Inflammatory macrophage (primary cell): ENCODE measurements at places on chromosomes 5 and 9.

- DNase-seq, result no peak
Measured at GRCh38 chr9:114138552-114138971, 16.8 kb upstream of the COL27A1 start.

GRCh38 chr9:80890124-80890523 lies 799.2 kb downstream of the TLE1 start:
- DNase-seq, result no peak

GRCh38 chr5:82211855-82212572 lies 66.1 kb downstream of the RPS23 start:
- DNase-seq, result no peak

DNA sequence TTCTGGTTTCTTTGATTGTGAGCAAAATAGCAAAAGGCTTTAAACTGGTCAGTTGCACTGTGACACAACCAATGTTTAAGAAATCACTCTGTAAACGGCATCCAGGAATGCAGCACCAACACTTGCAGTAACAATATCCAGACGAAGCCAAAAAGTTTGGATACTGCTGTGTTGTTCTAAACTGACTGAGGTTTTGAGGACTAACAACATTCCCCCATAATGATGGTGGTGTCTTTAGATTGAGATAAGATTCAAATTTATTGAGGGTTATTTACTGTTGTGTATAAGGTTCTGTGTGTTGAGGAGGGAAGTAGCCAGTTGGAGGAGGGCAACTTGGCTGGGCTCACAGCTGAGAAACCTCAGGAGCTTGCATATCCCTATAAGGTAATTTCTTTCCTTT lies 353.6 kb downstream of the BNC2 start:
- no peak for DNase-seq

DNA sequence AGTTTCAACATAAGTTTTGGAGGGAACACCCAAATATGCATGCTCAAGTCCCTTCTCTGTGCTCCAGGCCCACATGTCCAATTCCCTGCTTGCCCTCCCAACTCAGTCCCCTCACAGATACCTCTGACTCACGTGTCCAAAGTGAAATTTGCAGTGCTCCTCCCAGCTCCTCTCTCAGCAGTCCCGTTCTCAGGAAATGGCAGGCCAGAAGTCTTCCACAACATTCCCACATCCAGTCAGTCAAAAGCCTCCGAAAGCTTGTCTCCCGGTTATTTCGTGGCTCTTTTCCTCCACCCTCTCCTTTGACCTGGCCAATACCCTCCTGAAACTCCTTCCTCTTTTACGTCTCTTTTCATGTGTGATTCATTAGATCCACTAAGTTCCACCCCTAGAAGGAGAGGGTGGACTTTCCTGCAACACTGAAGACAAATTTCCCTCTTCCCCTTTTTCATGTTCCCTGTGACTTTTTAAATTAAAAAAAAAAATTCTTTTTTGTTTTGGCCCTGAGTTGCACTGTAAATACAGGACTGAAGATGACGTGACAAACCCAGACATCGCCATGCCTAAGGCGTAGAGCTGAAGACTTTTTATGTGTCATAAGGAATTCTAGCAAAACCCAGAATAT lies 12.8 kb upstream of the MGAT1 start:
- peak; percentile 87 for DNase-seq

GRCh38 chr5:137665678-137666460 lies 70.0 kb downstream of the KLHL3 start:
- peak; percentile 43 for DNase-seq

DNA sequence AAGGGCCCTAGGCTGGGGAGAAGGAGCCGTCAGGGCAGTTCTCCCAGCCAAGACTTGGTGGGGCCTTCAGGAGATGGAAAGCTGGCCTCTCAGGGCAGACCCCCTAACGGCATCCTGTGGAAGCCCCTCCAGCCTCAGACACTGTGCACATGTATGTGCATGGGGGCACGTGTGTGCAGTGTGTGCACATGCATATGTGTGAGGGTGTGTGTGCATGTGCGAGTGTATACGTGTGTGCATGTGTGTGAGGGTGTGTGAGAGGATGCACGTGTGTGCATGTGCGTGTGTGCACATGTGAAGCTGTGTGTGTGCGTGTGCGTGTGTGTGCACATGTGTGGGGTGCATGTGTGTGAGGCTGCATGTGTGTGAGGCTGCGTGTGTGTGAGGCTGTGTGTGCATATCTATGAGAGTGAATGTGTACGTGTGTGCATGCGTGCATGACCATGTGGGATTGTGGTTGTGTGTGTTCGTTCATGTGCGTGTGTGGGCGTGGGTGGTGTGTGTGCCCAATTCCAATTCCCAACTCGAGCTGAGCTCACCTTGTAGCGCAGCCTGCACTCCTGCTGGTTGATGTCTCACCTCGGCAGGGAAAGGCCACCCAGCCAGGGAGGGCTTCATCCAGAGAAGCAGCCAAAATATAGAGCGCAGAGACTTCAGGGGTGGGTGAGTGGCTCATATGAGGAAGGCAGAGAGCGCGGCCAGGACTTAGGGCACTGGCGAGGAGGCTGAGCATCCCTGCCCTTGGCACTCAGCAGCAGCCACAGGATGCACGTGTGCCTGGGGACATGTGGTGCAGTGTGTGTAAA lies 142.7 kb upstream of the PPP1R26 start:
- no peak for DNase-seq

GRCh38 chr5:39497322-39497721 lies 72.5 kb upstream of the DAB2 start:
- no peak for DNase-seq

DNA sequence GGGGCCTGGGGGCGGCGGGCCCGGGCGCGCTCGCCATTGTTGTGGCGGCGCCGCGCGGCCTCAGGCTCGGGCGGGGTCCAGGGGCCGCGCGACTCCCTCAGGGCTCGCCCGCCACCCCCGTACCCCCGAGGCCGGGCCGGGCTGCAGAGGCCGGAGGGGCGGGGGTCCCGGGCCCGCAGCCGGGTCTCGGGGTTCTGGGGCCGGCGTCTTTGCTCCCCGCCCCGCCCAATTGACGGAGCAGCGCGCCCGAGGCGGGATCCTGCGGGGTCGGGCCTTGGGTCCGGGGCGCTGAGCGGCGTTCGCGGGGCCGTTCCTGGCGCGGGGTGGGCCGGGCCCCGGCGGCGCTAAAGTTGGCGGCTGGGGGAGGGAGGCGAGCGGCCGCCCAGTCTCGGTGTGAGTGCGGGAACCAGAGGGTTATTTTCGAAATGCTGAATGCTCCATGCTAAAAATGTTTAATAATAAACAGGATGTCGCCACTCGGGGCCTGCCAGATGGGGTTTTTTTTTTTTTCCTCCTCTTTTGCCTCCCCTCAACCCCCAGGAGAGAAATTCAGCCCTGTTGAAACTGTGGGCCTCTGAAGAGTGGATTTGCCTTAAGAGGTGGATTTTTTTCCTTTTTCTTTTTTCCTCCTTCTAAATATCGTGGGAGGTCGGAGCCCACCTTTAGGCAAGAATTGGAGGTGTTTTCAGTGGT lies 724 bp downstream of the PRRC2B start:
- peak; percentile 46 for DNase-seq

GRCh38 chr9:90521811-90522570 lies 120.6 kb downstream of the DIRAS2 start:
- DNase-seq, result peak; percentile 69

DNA sequence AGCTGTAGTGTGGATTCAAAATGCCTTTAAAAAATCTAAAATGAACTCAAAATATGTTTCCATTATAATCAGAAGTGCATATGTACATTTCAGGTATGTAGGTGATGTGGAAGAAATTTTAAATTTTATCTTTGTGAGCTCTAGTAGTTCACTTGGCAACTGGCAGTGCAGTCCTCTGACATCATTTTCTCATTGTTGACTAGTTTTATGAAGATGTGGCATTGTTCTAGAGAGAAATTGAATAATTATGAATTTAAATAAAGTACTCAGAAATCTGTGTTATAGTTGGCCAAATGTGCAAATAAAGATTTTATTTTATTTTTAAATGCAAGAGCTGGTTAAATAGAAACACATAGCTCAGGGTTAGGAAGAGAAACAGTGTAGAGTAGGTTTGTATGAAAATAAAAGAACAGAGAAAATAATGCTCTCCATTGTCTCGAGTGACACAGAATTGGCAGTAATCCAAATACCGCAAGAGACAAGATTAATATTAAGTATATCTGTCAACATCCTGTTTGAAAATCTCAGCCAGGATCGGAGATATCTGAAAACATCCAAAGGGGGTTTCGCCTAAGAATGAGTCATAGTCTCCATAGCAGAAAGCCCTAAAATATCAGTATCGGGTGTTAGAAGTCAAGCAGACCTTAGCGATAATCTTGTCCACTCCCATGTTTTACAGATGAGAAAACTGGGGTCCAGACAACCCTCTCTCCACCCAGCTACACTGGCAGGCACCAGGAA lies 189.4 kb downstream of the CCDC192 start:
- DNase-seq, result no peak

DNA sequence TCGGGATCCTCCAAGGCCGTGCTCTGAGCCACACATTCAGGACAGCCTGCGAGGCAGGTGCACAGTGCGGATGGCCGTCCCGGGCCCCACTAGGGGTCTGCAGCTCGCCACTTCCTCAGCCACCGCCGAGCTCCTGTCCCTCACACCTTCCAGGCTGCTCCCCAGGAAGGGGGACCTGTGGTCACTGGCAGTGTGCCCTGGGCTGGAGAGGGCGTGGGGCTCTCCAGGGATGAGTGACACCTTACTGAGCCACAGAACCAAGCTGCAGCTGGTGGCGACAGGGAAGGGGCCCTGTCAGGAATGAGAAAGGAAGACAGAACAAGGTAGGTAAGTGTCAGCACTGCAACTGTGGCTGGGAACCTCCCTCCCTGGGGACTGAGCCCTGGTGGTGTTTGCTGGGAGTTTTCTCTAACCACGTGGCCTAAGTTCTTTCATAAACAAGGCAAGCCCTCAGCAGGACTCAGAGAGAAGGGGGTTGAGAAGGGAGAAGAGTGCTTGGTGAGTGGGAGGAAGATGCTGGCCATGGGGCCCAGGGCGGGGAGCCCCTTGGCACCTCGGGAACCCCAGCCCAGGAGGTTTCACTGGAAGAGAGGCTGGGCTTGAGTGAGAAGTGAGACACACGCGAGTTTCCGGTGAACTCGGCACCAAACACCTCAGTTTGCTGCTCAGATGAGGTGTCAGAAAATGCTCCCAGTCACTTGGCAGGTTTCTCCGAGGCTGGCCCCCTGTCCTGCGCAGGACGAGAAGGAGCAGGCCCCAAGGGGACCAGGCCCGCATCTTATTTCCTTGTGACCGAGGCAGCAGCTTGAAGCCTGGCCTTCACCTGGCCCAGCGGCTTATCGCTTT lies 5.2 kb downstream of the IL13 start:
- no peak for DNase-seq

GRCh38 chr9:118734696-118735095 lies 634.5 kb downstream of the BRINP1 start:
- no peak for DNase-seq
